ENCODE measurements at places on chromosomes 1 and 21.

DNA sequence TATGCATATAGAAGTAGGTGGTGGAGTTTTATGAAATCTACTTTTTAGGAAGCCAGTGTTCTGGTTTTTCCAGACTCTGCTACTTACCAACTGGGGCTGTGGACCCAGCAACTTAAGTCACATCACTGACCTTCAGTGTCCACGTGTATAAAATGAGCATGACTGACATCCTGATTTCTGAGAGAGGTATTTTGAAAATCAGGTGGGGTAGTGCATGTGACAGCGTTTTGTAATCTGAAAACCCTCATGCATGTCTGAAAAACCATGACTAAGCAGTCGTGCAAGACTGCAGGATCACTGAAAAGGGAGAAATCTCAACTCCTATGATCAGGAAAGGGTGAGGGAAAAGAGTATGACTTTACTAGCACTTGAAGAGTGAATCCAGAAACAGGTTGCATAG is 26.1 kb downstream of the CR1L start:
- DNase-seq = no peak

DNA sequence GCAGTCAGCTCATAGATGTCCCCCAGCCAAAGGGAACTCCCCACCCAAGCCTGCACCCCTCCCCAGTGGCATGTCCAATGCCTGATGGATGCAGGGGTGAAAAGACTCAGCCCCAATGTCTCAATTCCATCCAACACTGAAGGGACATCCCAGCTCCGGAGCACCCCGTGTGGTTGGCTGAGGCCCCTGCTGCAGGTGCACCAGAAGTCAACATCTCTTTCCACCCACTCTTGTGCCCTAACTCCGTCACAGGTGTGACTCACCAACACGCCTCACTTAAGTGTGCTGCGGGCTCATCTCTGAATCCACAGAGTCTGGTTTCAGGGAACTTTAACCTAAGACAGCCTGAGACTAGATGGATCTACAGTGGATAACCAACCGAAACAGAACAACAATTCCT is 40.9 kb upstream of the ZBTB18 start:
- DNase-seq = no peak

GRCh38 chr1:107997866-107998265 is 32.9 kb upstream of the VAV3 start:
- no peak for DNase-seq

GRCh38 chr1:63326106-63326472 is 3.7 kb downstream of the FOXD3 start:
- no peak for DNase-seq

DNA sequence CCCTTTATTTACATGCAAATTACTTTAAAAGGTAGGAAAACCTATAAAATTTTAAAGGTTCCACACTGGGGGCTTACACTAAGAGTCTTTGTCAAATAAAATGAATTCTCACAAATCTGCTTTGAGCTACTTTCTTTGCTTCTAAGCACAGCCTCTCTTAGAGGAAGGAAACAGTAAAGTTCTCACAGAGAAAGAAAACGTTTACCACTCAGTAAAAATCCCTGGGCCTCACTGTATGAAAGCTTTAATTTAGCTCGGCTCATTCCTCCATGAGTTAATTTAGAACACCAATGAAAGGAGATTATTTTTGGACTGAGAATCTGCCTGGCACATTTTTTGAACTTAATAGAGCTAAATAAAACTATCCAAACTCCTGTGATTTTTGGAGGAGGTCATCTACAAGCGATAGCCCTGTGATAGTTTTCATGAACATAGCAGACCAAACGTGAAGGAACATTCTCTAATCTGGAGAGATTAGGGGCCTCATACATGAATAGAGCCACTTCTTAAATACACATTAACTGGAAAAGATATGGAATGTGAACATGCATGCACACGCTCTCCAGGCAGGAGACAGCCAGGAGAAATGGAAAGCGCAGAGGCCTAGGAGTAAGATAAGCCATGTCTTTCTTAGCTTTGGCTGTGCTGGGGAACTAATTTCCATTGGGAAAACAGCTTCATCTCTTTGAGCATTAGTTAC is 32.8 kb downstream of the PRRX1 start:
- DNase-seq = peak; percentile 59

- DNase-seq = no peak
Observed at GRCh38 chr1:206100226-206100815, 16.9 kb downstream of the AVPR1B start.

DNA sequence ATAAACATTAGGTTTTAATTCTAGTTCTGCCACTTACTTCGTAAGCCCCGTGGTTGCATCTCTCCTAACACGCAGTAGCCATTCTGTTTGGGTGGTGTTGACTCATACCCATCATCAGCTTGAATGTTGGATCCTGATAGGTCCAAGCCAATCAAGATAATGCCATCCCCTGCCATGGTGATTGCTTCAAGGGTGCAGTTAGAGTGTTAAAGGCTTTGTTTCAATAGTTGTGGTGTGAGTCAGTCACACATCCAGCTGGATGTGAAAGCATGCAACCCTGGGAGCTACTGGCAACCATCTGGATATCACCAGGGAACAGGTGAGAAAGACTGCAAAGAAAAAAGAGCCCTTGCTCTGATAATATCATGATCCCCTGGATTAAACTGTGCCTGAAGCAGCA is 69.1 kb downstream of the OMA1 start:
- DNase-seq = no peak

GRCh38 chr1:156154317-156154749 is 948 bp downstream of the SEMA4A start:
- DNase-seq = no peak

GRCh38 chr1:152502496-152503180 is 8.0 kb upstream of the LCE5A start:
- no peak for DNase-seq

DNA sequence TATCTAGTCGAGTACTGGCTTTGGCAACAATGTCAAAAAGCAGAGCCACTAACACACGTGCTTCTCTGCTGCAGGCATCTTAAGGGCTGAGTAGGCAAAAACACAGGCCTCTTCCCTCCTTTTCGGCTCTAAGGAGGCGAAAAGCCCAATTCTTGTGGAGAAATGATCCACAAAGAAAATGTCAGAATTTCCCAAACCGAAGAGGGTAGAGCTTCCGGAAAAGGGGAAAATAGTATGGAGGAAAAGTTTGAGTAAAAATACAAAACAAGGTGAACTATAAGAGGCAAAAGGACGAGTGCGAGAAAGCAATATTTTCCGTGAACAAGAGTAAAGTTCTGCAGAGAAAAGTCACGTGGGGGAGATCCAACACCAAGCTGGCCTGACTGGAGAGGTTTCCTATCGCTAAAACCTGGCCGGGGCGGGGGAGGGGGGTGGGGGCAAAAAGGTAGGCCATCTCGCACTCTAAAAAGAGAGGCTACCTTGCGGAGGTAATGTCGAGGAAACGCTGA is 551 bp downstream of the ZRANB2 start:
- DNase-seq = peak; percentile 36

DNA sequence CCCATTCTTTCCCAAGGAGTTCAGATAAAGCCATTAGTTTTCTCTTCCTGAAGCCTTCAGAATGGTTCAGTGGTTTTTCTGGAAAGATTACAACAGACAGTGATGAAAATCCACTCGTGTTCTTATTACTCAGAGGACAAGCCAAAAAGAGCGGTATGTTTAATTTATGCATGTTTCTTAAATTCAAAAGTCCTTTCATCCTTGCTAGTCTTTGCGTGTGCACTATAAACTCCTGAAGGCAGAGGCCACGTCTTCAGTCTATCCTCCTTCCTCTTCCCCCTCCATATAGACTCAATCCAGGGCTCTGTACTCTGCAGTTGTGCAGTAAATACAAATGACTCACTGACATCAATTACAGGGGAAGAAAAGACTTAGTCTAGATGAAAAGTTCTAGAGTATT is 409.2 kb upstream of the PLXNA2 start:
- no peak for DNase-seq

DNA sequence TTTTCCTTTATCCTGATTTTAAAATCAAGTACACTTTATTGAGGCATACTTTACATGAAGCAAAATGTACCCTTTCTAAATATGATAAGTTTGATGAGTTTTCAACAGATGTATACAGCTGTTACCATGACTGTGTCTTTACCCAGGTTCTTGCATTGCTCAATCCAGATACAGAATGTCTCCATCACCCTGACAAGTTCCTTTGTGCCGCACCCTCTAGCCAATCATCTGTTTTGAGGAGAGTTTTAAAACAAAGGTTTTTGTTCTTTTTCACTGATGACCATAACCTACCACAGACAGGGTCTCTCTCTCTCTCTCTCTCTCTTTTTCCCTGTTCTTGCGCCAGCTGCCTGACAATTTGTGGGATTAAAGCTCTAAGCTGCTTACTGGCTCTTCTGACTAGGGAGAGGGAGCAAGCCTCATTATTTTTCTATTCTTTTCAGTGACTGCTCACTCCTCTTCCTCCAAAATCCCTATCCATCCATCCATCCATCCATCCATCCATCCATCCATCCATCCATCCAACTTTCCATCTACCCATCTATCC is 1.2 kb upstream of the KCNE1 start:
- DNase-seq = no peak

- no peak for DNase-seq
Observed at GRCh38 chr1:90864681-90865080, 147.6 kb upstream of the BARHL2 start.

DNA sequence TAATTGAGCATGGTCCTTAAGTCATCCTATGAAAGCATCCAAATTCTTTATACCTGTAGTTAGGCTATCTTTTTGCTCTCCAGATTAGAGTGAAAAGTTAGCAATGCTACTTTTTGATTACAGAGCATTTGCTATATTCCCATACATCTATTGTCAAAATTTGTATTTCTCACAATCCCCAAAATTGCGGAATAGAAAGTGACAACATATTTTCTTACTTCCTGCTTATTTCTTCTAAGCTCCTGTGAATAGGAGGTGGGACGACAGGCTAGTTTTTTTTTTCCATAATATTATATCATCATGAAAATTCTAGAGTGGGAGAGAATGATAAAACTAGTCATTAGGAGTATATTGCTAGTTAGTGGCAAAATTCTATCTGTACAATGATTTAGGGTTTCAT is 264.0 kb upstream of the DPYD start:
- no peak for DNase-seq

DNA sequence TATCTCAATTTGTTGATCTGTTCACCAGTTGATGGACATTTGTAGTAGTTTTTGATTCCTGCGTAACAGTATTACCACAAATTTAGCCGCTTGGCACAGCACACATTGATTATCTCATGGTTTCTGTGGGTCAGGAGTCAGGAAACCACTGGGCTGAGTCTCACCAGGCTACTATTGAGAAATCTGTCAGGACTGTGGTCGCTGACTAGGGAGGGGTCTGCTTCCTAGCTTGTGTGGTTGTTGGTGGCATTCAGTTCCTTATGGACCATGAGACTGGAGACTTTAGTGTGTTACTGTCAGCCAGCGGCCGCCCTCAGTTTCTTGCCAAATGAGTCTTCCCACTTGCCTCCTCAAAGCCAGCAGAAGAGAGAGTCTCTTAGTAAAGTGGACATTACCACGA is 9.8 kb downstream of the PEX14 start:
- DNase-seq = no peak

GRCh38 chr21:15875286-15875685 is 145.5 kb downstream of the USP25 start:
- no peak for DNase-seq

DNA sequence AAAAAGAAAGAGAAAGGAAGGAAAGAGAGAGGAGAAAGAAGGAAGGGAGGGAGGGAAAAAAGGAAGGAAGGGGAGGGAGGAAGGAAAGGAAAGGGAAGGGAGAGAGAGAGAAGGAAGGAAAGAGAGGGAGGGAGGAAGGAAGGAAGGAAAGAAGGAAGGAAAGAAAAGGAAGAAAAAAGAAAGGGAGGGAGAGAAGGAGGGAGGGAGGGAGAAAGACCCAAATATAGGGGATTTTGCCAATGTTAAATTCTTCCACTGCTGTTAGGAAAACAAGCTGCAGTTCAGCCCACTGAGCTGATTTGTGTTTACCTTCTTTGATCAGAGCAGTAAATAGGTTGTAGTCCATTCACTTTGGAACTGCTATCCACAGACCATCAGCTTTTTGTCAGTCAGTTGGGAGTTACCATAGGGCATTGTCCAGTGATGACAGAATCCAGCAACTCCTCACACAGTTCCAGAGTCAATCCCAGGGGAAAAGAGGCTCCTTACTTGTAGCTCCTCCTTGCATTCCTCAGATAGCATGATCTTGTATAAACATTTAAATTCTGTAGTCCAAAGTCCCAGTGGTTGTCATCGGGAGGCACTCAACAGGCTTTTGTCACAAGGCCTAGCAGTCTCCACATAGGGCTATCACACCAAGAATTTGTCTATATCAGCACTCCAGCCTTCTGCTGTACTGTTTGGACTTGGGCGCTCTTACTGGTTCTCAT is 13.5 kb upstream of the PPP1R8 start:
- no peak for DNase-seq

DNA sequence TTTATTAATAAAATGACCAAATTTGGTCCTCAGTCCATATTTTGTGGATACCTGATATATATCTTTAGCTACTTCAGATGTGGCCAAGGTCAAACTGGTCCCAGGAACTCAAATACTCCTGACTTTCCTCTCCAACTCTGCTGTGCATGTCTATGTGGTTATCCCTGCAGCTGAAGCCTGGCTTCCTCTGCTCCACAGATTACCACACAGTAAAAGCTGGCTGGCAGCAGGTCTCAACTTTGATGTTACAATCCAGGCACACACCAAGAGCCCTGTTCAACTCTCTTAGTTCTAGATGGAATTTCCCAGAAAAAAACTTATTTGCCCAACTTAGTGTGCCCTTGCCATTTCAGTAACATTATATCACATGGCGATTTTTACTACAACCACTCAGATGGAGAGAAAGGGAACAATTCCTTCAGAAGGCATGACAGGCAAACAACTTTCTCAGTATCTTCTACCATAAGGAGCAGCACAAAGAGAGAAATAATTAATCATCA is 479.5 kb downstream of the PLPP3 start:
- no peak for DNase-seq

DNA sequence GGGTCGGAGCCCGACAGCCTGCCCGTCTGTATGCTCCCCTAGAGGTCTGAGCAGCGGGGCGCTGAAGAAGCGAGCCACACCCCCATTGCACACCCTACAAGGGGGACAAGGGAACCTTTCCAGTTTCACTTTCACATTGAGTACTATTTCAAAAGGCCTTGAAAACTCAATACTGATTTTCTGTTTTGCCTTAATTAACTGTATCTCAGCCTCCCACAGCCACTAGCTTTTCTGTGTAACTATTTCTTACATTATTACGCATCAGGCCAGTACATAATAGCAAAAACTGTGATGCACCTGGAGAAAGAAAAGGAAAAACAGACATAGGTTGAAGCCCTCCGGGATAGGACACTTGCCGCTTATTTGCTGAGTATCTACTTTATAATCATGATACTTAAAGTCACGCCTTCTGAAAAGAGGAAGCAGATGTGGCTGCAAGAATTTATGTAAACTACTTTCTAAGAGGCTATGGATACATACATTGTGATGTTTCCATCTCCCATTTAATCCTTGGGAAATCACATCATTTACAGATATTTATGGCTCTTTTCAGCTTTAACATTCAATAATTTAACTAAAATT is 1719.5 kb downstream of the MRPL39 start:
- no peak for DNase-seq

GRCh38 chr1:16981269-16981849 is 939 bp upstream of the MFAP2 start:
- DNase-seq = no peak

Measured in cerebellar cortex (tissue), 1 donor.